Coronary artery (tissue), 2 donors: ENCODE measurements at places on chromosomes 6 and 20.

GRCh38 chr20:58938541-58938940 is 42.5 kb upstream of the NELFCD start:
- DNase-seq, result no peak

DNA sequence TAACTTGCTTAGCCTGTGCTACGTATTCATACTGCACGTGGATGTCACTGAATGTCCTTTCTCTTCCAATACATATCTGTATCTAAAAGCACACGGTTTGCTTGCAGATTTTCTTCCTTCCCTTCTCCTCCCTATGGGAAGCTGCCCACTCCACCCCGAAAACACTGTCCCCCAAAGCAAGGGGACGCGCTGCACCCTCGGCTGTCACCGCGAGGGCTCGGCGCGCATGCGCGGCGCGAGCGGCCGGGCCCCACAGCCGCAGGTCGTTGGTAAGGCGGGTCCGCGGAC is 659 bp downstream of the TMX4 start:
- DNase-seq, result no peak

GRCh38 chr6:135043364-135043763 is 11.3 kb downstream of the HBS1L start:
- no peak for DNase-seq

DNA sequence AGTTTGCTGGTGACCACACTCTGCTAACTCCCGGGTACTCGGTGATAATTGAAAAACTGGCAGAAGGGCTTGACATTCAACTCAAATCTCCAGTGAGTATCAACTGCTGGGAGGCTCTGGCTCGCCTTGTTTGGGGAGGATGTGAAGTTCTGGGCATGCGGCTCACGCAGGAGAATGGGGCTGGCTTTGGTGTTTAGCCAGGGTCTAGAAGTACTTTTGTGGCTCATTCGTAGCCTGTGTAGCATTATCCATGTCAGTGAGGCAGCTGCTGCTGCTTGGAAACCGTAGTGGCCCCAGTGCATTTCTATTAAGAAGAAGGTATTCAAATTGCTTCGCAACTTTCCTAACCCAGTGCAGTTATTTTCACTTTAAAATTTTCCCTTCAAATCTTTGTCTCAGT is 52.2 kb downstream of the KDM1B start:
- no peak for DNase-seq

DNA sequence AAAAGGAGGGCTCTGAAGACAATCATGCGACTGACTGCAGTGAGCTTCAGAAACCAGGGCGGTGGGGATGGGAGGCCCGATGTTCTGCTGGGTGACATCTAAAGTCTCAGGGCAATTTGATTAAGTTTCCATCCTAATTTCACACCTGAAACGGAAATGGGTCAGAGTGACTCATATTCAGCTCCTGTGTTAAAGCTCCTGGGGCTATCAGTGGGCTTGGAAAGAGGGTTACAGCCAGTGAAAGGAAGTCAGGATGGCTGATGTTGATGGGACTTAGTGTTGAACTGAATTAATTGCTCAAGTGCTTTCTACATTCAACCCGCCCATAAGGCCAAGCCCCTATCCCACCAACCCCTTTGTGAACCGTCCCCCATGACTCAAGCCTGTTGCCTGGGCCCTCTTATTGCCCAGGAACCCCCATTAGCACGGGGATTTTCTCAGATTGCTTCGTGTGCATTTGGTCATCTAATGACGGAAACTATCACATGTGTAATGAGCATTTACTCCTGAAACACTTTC is 47.1 kb upstream of the TBC1D7 start:
- no peak for DNase-seq

DNA sequence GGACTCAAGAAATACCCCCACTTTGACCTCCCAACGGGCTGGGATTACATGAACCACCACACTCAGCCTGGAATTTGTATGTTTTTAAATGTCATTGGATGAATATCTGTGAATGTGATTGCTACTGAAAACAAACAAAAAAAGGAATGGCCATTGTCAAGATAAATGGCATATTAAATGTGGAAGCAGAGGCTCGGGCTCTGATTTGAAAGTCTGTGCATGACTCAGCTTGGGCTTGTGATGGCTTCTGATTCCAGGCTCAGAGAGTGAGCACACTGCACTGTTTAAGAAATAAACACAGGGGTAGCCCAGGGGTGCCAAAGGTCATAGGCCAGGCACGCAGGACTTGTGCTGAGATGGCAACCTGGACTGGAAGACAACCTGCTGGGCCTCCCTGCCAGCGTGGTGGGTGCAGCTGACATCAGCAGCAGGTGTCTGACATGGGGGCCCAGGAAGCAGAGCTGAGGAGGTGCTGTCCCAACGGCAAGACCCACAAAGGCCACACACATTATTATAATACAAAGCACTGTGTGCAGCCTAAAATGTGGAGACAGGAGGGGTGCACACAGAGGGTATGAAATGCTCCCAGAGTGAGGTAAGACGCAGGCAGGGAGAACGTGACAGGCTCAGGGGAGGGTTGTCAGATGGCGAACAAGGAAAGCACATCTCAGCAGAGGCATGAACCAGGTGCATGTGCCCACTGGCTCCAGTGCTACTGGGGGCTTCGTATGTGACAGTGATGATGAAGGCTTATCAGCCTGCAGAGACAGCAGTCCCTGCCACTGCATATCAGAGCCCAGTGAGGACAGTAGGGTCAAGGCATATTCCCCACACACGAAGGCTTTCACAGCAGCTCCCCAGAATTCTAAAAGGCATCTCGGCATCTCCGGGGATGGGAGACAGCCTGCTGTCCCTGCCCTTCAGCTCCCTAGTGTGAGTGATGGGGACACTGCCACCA is 169.4 kb downstream of the SYNDIG1 start:
- DNase-seq, result peak; percentile 33

DNA sequence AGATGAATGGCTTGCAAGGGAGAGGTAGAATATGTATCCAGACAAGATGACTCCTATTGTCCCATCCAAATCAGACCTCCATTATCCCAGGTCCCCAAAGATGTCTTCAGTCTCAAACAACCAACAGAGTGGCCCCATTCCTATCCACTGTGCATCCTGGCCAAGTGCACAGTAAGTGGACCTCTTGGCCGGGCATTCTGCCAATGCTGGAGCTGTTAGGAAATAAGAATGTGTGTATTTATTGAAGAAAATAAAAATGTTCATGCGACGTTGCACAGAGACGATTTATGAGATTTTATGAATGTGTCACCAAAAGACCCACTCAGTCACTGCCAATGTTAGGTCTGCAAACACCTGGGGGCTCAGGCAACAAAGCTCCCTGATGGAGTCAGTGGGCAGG is 196.0 kb downstream of the MAFB start:
- DNase-seq, result no peak

DNA sequence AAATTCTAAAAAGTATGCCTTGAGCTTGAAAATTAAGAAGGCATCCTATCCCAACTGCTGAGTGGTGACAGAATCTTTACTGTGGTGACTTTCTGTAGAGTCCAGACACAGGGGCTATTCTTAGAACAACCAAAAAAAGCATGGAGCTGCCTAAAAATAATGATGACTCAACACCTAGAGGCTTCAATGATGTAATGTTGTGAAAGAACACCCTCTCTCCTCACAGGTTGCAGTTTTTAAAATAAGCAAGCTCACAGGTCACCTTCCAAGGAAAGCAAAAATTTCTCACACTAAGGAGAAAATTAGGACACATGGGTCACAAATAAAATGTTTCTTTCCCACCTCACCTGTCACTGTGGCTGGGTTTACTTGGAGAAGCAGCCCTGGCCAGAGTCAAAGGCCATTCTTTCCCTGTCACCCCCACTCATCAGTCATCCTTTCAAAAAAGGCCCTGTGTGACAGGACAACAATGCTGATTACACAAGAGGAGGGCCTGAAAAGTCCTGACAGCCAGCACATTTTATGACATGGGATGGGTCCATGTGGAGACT is 53.5 kb downstream of the RCAN2 start:
- DNase-seq, result no peak
